ENCODE measurements at places on chromosomes 6 and 20. TPM values are rescaled to one million over a fixed set of nuclear protein-coding genes. Genes with fewer than 3 reads are reported as not detected.

Gene SRMS
- 0.06 TPM for polyA plus RNA-seq

DNA sequence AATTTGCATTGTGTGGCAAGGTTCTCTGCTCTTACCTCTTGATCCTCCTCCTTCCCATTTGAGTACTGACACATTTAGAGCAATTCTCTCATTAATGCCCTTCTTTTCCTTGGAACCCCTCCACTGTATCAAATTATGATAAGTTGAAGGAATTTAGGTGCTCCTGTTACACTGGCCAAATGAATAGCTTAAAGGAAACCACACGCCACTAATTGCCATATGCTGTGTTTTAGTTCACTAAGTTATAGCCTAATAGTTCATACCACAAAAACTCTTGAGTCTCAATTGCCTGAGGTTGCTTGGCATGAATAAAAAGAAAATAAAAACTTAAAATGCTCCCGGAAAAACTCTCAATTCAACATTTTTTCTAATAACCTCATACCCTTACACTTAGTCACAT is 1239.3 kb downstream of the EPHA7 start:
- H3K36me3 ChIP-seq: no peaks in the 10 kb centered on the region
- no peak for DNase-seq
- H3K4me3 ChIP-seq: no peak overlapping the region
- H3K4me1 ChIP-seq: no peaks in the 10 kb centered on the region
- no peaks in the 10 kb centered on the region for H3K27me3 ChIP-seq

GRCh38 chr6:161125591-161125990 is 134.0 kb downstream of the MAP3K4 start:
- H3K4me3 ChIP-seq: no peak overlapping the region
- H3K27me3 ChIP-seq: no peaks in the 10 kb centered on the region
- no peak overlapping the region for H3K27ac ChIP-seq
- no peaks in the 10 kb centered on the region for H3K4me1 ChIP-seq
- DNase-seq: no peak
- peaks cover 8% of the 10 kb centered on the region for H3K36me3 ChIP-seq

DNA sequence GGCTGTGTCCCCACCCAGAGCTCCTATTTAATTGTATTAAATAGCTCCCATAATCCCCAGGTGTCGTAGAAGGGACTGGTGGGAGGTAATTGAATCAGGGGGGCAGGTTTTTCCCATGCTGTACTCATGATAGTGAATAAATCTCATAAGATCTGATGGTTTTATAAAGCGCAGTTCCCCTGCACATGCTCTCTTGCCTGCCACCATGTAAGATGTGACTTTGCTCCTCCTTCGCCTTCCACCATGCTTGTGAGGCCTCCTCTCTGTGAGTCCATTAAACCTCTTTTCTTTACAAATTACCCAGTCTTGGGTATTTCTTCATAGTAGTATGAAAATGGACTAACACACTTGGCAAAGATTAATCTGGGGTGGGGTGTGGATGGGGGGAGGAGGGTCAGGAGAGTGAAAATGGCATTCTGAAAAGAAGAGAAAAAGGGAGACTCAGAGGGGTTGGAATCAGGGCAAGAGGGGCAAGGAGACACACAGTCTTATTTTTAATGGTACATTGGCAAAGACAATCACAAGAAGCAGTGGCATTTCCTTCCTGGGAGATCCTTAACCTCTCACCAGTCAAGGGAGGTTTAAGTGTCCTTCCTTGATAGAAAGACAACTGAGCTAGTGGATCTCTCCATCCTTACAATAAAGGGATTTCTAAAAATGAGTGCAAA is 37.5 kb upstream of the NOX3 start:
- H3K4me3 ChIP-seq: no peak overlapping the region
- no peak for DNase-seq
- no peak overlapping the region for H3K27ac ChIP-seq

DNA sequence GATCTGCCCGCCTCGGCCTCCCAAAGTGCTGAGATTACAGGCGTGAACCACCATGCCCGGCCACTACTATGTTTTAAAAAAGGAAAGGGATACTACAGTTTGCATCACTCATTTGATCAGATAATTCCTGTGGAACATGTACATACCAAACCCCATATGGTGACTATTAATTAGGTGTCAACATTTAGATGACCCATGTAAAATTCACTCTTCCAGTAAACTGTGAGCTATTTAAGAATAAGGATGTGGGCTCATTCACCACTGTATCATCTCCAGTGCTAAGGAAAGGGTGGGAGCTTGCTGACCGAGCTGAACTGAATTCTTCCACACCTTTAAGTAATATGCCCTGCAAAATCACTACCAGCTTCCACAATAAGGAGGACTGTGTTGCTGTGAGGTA is 127.5 kb downstream of the BTBD9 start:
- no peak for DNase-seq
- no peak overlapping the region for H3K4me3 ChIP-seq
- no peaks in the 10 kb centered on the region for H3K36me3 ChIP-seq
- no peak overlapping the region for H3K27ac ChIP-seq

DNA sequence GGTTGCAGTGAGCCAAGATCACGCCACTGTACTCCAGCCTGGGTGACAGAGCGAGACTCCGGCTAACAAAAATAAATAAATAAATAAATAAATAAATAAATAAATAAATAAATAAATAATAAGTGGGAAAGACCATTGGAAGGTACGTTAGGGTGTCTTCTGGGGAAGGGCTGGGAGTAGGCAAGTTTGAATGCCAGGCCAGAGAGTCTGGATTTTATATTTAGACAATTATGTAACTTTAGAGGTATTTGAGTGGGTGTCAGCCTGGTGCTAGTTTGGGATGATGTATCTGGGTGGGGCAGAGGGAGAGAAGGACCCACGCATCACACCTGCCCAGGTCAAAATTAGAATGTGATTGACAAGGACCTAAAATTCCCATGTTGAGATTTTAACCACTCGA is 108.5 kb upstream of the PRND start:
- no peaks in the 10 kb centered on the region for H3K27me3 ChIP-seq
- DNase-seq: no peak
- no peaks in the 10 kb centered on the region for H3K36me3 ChIP-seq
- no peak overlapping the region for H3K27ac ChIP-seq
- H3K4me1 ChIP-seq: no peaks in the 10 kb centered on the region

- H3K4me1 ChIP-seq: no peaks in the 10 kb centered on the region
- no peaks in the 10 kb centered on the region for H3K36me3 ChIP-seq
- no peak overlapping the region for H3K4me3 ChIP-seq
- no peak overlapping the region for H3K27ac ChIP-seq
- H3K27me3 ChIP-seq: no peaks in the 10 kb centered on the region
- DNase-seq: peak; percentile 10
Observed at GRCh38 chr20:17281478-17281877, 54.6 kb downstream of the PCSK2 start.

- H3K4me1 ChIP-seq: peaks cover 2% of the 10 kb centered on the region
- no peak overlapping the region for H3K27ac ChIP-seq
- H3K27me3 ChIP-seq: no peaks in the 10 kb centered on the region
- no peak for DNase-seq
- no peak overlapping the region for H3K4me3 ChIP-seq
Observed at GRCh38 chr6:105322499-105323225, 80.2 kb downstream of the PREP start.

- no peaks in the 10 kb centered on the region for H3K36me3 ChIP-seq
- no peak overlapping the region for H3K27ac ChIP-seq
- H3K4me3 ChIP-seq: no peak overlapping the region
- DNase-seq: no peak
Observed at GRCh38 chr6:21200134-21200870, 393.2 kb upstream of the SOX4 start.

- H3K4me1 ChIP-seq: no peaks in the 10 kb centered on the region
- no peaks in the 10 kb centered on the region for H3K27me3 ChIP-seq
- no peak overlapping the region for H3K4me3 ChIP-seq
- H3K36me3 ChIP-seq: no peaks in the 10 kb centered on the region
Observed at GRCh38 chr6:152018876-152019275, 211.4 kb downstream of the ESR1 start.

GRCh38 chr6:169961772-169962561 is 210.5 kb downstream of the ERMARD start:
- H3K27me3 ChIP-seq: peaks cover 39% of the 10 kb centered on the region
- H3K4me3 ChIP-seq: no peak overlapping the region
- H3K4me1 ChIP-seq: no peaks in the 10 kb centered on the region
- DNase-seq: peak; percentile 59

DNA sequence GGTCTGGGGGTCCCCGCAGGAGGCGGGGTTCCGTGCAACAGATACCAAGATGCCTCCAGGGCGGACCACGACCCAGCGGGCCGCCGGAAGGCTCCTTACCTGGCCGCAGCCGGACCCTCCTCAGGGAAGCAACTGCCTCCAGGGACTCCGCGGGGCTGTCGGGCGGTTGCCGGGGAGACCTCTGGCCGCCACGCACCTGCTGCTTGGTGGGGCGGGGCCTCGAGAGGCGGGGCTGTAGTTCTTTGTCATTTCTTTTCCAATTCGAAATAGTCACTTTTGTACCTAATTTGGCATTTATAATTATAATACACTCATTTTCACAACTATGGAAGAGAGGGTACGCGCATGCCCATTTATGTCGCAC is 647 bp downstream of the AK9 start:
- peak overlapping the region; percentile 95 for H3K27ac ChIP-seq
- DNase-seq: peak; percentile 58

GRCh38 chr20:547394-547793 is 3.8 kb upstream of the CSNK2A1 start:
- H3K27me3 ChIP-seq: no peaks in the 10 kb centered on the region
- no peak for DNase-seq
- no peak overlapping the region for H3K4me3 ChIP-seq
- no peak overlapping the region for H3K27ac ChIP-seq
- no peaks in the 10 kb centered on the region for H3K4me1 ChIP-seq

- no peak overlapping the region for H3K27ac ChIP-seq
- H3K27me3 ChIP-seq: no peaks in the 10 kb centered on the region
- no peak overlapping the region for H3K4me3 ChIP-seq
Observed at GRCh38 chr20:46423882-46424482, 17.6 kb upstream of the ELMO2 start.

DNA sequence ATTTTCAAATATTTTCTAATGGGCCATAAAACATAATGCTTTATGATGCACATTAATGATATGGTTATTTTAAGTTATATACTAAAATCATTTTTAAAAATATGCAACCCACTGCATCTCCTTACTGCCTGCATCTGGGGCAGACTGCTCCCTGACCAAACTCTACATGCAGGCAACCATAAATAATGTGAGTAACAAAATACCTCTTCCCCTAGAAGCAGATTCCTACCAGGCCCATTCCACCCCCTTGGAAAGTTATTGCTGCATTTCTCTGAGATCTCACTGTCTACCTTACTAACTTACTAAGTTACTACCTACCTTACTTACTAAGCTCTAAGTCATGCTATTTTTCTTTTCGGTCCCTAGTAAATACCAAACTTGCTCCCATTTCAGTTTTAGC is 71.8 kb downstream of the ATG5 start:
- H3K36me3 ChIP-seq: no peaks in the 10 kb centered on the region
- no peak overlapping the region for H3K27ac ChIP-seq
- H3K4me1 ChIP-seq: no peaks in the 10 kb centered on the region
- DNase-seq: no peak
- H3K27me3 ChIP-seq: no peaks in the 10 kb centered on the region
